ENCODE measurements at places on chromosomes 16 and 17.

DNA sequence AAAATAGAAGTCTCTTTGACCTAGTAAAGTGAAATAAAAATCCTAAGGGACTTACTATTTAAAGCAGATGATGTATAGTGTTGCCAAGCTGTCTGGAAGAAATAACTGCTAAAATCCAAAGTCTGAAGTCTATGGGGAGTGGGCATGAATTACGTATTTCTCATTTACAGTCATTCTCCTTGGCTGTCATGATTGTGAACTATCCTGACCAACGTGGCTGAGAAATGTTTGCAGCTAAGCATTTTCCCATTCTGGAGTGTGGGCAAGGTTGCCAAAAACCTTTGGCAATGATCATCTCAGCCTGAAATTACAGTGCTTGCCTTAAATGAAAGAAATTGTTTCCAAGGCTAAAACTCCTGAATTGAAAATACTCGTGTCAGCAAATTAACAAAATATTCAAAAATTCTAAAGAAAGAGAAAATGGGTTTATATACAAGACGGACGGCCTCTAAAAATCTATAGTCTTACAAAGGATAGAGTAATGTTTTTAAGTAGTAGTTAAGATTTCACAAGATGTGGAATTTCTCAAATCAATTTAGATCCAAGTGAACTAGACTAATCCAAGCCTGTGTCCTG lies 77.0 kb downstream of the CACNG1 start:
- no peak for DNase-seq

GRCh38 chr17:66720567-66720966 lies 114.3 kb upstream of the CACNG5 start:
- no peak for DNase-seq

DNA sequence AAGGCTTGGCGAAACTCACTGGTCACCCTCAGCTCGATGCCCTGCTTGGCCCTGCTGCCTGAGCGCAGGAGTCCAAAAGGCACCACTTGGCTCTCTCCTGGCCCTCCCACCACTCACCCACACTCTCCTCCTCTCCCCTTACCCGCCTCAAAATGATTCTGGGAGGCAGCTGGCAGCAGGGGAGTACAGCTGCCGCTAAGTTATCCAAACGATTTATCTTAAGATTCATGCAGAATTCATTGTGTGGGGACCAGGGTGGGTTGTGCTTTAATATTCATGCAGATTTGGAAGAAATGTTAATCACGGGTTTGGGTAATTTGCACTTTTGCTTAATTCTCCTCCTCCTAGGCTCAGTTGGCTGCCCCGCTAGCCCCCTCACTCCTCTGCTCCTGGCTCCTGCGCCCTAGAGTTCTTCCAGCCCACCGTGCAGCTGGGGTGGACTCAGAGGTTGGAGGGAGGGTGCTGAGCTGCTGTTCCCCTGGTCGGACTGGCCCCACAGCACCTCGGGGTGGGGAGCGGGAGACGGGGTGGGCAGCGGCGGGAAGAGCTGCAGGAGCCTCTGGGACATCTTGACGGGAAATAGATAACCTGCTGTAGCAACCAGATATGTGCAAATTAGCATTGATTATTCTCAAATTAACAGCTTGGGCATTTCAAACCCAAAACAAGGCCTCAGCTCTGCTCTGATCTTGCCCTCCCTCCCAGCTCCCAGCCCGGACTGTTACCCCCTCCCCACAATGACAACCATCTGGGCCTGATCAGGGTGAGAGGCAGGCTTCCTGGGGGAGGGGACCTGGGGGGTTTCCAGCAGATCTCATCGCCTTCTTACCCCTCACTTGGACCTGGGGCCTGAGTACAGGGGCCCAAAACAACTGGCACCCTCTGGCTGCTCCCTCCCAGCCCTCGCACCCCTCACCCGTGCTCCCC lies 122.6 kb upstream of the RPL38 start:
- no peak for DNase-seq

- peak; percentile 93 for DNase-seq
Measured at GRCh38 chr17:82297280-82297713, 20.1 kb downstream of the CD7 start.

DNA sequence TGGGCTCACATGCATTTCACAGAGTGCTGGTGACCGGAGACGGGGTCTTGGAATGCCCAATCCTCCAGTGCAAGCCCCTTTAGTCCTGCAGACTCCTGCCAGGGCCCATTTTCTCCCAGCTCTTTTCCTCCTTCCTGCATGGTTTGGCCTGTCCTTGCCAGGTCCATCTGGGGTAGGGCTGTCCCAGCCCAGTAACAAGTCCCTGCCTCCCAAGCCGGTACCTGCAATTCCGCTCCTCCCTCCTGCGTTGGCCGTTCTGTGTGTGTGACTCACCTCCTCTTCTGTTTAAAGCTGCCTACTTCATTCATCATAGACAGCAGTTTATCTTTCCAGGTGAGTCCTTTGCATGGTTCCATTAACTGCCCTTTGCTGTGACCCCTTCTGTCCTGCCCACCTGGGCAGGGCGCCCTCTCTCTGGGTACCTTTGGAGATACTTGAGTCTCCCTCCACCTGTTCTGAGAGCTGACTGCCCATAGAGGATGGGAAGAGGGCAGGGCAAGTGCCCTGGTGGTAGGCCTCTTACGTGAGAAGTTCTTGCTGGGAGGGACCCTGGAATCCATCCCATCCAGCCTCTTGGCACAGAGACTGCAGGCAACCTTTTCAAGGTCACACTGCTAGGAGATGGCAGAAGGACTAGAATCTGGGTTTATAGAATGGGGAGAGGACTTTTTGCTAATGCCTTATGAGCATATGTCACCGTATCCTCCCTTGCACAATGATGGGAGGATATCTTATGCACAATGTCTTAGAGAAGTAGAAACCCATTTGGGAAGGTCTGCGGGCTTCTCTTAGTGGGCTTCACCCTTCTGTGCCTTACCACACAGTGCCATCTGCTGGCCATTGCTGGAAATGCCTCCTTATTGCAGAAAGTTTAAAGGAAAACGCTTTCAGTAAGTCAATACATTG lies 29.7 kb upstream of the LGALS9 start:
- DNase-seq = peak; percentile 23

DNA sequence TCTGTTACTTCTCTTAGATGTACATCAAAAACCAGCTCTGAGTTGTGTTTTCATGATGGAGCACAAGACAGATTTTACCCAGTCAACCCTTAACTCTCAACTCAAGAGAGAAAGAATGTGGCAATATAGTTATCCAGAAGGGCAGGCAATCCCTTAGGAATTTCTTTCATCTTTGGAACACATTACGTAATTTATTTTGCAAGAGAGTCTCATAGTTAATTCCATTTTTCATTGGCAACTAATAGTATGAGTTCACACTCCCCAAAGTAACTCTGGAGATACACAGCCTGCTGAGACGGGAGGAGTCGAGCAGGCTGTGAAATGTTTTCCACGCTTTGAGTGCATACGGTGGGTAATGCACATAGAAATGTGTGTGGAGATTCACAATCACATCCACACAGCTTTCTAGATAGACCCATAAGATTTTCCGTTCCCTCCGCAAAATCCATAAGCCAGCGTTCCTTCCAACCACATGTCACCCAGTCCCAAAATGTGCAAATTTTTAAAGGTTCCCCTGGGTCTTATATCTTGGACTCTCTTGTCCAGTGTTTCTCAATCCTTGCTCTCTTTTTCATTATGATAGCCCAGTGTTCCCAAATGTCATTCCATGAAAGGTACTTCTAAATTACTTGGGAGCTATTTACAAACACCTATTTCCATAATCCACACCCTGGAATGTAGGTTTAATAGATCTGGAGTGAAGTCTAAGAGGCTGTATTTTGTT lies 8.4 kb upstream of the CDRT4 start:
- DNase-seq = no peak

GRCh38 chr17:75824666-75825065 lies 19.5 kb downstream of the UNC13D start:
- DNase-seq = no peak

GRCh38 chr16:81353895-81354294 lies 39.1 kb downstream of the GAN start:
- no peak for DNase-seq

DNA sequence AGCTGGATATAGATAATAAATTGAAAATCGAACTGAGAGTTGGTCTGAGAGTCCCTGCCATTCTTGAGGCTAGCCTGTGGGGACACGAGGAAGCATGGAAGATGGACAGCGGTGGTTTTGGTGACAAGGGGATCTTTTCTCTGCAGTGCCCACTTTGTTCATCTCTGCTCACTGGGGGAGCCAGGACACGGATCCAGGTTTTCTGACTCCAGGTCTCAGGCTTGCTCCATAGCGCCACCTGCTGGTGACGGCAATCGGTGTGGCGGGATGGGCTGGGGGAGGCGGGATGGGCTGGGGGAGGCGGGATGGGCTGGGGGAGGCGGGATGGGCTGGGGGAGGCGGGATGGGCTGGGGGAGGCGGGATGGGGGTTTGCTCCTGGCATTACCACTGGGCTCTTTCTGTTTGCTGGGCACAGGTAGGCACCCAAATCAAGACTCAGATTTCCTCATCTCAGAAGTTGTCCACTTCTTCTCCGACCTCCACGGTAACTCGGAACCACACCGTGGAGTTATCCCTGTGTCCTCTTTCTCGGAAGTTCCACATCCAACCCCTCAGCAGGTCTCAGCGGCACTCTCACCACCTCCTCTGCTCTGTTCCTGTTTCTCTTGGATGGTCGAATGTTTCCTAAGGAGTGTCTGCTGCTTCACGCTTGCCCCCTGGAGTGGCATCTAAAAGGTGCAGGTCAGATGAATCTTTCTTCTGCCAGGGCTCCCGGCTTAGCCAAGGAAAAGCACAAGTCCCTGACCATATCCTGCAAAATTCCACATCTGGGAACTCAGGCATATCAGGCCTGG lies 142.4 kb downstream of the CYLD start:
- no peak for DNase-seq

DNA sequence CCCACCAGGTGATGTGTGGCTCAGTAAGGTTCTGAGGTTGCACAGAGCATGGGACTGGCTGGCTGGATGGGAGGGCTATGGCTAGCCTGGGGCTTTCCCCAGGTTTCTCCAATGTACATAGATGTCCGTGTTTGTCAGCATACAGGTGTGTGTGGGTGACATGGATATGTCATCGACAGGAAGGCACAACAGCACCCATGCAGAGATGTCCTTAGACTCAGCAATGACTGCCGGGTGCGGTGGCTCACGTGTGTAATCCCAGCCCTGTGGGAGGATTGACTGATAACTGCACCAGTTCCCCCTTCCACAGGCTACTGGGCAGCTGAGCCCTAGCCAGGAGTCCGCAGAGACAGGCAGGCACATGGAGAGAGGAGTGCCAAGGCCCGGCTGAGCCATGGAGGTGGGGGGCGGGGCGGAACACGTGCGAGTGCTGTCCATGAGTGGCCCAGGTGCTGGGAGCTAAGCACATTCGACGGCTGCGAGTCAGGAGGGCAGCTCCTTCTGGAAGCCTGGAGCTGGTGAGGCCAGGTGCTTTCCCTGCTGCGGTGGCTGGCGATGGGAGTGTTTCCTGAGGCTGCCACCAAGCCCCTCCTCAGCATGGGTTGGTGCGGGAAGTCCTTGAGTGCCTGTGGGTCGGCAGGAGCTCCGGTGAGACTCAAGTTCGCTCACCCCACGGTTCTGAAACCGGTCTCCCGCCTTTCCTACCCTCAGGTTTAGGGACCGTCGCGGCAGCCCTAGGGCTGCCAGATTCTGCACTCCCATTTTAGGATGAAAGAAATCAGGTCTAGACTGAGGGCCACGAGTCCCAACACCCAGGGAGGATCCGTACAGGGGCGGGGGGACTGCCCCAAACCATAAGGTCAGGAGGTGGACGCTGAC lies 858 bp upstream of the ASPSCR1 start:
- DNase-seq = peak; percentile 44

DNA sequence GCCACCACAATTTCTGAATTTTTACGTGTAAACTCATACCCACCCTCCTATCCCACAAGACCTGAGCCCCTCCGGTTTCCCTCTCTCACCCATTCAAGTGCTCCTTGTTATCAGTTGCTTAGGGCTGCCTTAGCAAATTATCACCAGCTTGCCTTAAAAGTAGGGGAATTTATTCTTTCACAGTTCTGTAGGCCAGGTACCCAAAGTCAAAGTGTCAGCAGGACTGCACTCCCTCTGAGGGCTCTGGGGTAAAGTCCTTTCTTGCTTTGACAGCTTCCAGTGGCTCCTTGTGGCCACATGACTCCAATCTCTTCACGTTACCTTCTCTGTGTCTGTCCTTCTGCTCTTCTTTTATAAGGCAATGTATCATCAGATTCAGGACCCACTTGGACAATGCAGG lies 7.9 kb upstream of the TMEM220 start:
- DNase-seq = no peak

- DNase-seq = no peak
Measured at GRCh38 chr16:13931845-13932244, 11.9 kb downstream of the ERCC4 start.

GRCh38 chr17:77839698-77840512 lies 118.6 kb upstream of the TNRC6C start:
- no peak for DNase-seq

DNA sequence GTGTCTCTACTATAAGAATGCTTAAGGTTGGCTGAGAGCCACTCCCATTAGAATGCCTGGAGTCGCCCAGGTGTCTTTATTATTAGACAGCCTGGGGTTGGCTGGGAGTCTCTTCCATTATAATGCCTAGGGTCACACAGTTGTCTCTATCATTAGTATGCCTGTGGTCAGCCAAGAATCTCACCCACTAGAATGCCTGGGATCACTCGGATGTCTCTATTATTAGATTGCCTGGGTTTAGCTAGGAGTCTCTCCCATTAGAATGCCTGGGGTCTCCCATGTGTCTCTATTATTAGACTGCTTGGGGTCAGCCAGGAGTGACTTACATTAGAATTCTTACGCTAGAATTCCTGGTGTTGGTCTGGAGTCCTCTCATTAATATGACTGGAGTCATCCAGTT lies 2255.3 kb downstream of the TP53TG3F start:
- no peak for DNase-seq

- no peak for DNase-seq
Measured at GRCh38 chr17:81000631-81001357, 9.2 kb downstream of the CHMP6 start.

DNA sequence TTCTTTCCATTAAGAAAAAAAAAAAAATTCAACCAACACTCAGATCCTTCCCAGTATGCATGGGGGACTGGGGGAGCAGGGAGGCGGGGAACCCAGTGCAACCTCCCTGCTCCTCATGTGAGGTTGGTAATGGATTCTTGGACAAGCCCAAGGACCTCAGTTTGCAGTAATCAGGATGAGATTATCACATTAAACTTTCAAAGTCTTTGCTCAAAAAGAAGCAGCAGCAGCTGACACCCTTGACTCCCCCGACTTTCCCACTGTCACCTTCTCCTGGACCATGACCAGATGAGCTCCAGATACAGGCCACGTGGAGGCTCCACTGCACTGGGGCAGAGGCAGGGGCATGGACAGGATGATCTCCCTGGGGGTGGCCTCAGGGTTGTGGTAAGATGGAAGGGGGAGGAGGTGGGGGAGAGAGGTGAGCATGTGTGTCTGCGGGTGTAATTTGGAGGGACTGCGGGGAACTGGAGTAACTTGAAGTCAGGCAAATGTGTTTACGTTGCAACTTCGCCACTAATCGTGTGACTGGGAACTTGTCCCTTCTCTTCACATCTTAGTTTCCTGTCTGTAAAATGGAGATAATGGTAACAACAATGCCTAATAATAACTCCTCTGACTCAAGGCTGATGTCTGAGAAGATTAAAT lies 19.8 kb downstream of the ZNF385C start:
- DNase-seq = no peak

- DNase-seq = peak; percentile 92
Measured at GRCh38 chr17:30961209-30962188, 9.3 kb upstream of the RNF135 start.
